ENCODE measurements at places on chromosomes 5 and 9.

- DNase-seq, result peak; percentile 69
Measured at GRCh38 chr9:83620841-83621636, 1.9 kb upstream of the IDNK start.

- no peak for DNase-seq
Measured at GRCh38 chr5:54693936-54694657, 176.5 kb downstream of the SNX18 start.

DNA sequence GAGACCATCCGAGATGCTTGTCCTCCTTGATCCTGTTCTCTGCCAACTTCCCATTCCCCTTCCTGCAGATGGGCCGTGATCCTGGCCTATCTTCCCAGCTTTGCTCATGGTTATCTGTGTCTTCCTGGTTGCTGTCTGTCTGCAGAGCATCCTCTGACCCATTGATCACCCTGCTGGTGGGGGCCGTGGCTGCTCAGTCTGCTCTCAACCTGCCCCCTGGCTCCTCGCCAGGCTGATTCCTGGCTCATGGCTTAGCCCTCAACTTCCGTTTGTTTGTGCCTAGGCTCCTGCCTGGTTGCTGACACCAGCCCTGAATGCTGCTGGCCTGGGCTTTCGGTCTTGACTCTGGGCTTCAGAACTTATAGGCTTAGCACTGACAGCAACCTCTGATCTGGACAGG, 67.1 kb upstream of the SMIM15 start:
- peak; percentile 62 for DNase-seq

- DNase-seq, result no peak
Measured at GRCh38 chr5:123546657-123547056, 34.7 kb downstream of the CSNK1G3 start.

GRCh38 chr5:90287036-90287435, 122.5 kb downstream of the CETN3 start:
- no peak for DNase-seq

- no peak for DNase-seq
Measured at GRCh38 chr5:139640421-139641115, 7.6 kb upstream of the CXXC5 start.

DNA sequence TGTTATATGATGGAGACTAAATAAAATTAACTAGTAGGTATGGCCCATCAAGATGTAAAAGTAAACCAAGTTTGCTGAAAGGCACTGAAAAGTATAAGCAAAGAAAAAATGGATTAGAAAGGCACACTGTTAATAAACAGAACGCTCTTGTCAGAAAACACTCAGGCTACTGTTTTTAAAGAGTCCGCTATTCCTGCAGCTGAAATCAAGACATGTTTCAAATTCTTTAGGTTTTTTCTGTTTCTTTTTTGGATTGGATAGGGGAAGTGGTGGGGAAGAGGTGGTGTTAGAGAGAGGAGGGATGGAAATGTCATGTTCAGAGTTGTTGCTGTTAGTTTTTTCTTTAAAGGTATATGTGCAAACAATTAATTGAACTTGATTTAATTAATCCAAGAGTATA, 17.5 kb downstream of the OSTF1 start:
- DNase-seq, result no peak
